ENCODE measurements at places on chromosomes 11 and 22. TPM values are rescaled to one million over a fixed set of nuclear protein-coding genes. Genes with fewer than 3 reads are reported as not detected.

OR8D1 gene
- not detected for total RNA-seq

OR11H1 gene
- total RNA-seq: not detected

E2F8 gene
- total RNA-seq: 44.4 TPM

PRDM11 gene
- 3.5 TPM for total RNA-seq

GAB2 gene
- 9.8 TPM for total RNA-seq

C11orf87 gene
- not detected for total RNA-seq

KDELR3 gene
- 1.0 TPM for total RNA-seq

SGSM1 gene
- total RNA-seq: not detected

LUZP2 gene
- total RNA-seq: not detected

CFAP300 gene
- total RNA-seq: not detected

LRRC74B gene
- total RNA-seq: not detected

LARGE2 gene
- total RNA-seq: 0.44 TPM

SCN2B gene
- not detected for total RNA-seq

Data from activated CD8-positive, alpha-beta T cell treated with anti-CD3 and anti-CD28 coated beads, Interleukin-2, amount 10 ng/mL, durations not matched to agents 7 days and 5 days (primary cell).